ENCODE measurements at places on chromosomes 2 and 18. TPM values are rescaled to one million over a fixed set of nuclear protein-coding genes. Genes with fewer than 3 reads are reported as not detected.

GRCh38 chr2:20052229-20052851, 912 bp upstream of the LAPTM4A start:
- no peak for DNase-seq

DNA sequence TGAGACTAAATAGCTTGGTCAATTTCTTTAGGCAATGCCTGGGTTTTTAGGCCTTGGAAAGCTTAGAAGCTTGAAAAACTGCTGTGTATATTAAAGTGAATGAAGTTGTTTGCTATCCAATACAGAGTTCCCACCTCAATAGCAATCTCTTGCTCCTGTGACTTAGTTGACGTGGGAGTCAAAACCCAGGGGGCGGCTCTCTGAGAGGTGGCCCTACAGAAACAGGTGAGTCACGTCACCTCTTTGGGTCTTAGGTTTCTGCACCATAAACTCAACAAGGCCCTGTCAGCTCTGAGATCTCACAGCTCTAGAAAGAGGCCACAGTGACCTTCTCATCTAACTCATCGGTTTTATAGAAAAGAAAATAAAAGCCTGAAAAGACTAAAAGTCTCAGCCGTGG, 79.6 kb downstream of the ADD2 start:
- no peak for DNase-seq

- no peak for DNase-seq
Observed at GRCh38 chr2:46988733-46989481, 73.3 kb upstream of the MCFD2 start.

GRCh38 chr2:161580426-161580825, 43.8 kb upstream of the SLC4A10 start:
- no peak for DNase-seq

DNA sequence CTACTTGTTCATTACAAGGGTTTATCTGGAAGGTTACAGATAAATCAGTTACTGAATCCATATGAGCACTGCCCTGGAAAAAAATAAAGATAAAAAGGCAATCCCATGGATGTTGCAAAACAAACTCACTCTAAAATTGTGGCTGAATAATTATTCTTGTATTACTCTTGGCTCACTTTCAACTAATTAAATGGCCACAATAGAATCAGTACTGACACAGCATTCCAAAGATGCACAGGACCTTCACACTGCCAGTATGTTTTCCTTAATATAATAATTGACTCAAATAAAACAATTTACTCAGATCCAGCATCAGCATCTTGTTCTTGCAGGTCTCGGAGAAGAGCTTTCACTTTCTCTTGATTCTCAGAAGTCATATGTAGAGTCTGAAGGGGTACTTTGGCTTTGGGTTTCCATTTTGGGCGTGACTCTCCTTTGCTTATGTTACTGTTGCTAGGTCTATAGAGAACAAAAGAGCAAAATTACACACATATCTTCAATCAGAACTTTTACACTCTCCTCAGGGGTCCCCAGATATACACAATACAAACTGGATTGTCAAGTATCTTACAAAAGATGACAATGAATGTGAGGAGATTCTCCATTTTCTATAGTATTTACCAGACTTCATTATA, 12.6 kb downstream of the DHX57 start:
- DNase-seq: no peak

DNA sequence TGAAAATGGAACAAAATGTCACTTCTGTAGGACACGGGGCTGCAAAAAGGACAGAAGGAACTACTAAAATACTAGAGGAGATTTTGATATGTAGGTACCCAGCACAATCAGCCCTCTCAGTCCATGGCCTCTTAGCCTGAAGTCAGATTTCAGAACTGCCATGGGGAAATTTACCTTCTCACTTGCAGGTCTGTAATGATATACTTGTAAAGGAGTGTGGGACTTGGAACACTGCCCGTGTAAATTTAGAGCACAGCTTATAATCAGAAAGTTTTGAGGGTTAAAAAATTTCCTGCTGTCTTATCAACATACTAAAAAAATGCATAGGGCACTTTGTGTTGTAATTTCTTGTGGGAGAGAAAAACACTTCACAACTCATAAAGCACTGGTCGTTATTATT, 60.6 kb downstream of the ZEB2 start:
- no peak for DNase-seq

DNA sequence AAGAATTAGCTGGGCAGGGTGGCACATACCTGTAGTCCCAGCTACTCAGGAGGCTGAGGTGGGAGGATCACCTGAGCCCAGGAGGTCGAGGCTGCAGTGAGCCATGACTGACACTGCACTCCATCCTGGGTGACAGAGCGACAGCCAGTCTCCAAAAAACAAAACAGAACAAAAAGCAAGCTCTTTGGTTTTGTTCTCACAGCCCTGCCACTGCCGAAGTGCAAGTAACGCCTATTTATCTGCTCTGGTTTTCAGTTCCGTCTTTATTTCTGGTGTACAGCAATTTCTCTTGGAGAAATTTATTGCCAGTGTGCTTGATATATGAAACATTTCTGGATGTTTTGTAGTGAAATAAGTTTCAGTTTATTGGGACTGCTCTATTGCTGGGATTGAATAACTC, 61.9 kb downstream of the RAB10 start:
- no peak for DNase-seq

DNA sequence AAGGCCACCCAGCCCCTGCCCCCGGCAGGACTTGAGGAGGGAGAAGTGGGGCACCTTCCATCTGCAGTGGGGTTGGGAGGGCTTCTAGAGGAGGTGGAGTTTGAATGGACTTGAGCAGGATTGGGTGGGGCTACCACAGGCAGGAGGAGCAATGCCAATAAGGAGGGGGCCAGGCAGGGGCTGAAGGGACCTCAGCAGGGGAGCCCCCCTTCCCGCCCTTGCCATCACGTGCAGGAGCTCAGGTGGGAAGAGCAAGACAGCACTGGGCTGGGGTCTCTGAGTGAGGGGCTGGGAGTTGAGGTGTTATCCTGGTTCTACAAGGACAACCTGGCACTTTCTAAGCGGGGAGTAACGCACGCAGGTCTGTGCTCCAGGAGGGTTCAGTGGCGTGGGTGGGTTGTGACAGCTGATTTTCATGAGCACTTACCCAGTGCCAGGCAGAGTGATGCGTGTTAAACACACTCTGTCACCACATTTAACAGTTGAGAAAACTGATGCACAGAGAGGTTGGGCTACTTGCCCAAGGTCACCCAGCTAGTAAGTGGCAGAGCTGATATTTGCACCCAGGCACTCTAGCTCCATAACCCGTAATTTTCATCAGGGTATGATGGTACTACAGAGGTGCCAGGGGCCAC, 4.8 kb downstream of the CHRND start:
- DNase-seq: no peak

DNA sequence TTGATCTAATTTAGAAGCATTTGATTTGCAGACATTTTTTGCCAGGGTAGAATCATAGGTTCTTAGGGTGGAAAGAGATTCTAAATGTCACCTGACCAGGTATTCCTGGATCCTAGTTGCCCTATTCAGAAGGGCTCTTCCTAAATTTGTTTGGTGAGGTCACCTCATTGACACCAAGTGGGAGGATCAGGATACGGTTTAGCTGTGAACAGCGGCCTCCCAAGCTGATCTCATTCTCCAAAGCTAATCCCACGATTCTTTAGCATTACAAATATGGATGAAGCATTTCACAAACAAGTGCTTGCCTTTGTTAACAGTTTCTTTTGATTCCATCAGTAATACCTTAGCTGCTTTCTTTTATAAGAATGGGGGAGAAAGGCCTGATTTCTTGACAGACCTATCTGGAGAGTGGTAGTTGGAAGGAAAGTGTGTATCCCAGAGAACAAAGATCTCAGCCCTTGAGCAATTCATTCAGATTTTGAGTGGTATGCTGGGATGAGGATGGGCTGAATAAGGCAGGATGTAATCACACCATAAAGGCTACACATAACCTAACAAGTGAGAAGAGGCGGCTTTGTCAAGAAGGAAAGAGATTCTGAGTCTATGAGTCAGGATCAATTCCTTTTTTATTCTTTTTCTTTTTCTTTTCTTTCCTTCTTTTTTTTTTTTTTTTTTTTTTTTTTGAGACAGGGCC, 16.6 kb downstream of the KCTD1 start:
- no peak for DNase-seq

PNO1 gene
- total RNA-seq: 27.5 TPM

NDC80 gene
- 24.3 TPM for total RNA-seq

SEPTIN10 gene
- total RNA-seq: 104 TPM

AOX1 gene
- total RNA-seq: 3.4 TPM

RBFA gene
- total RNA-seq: 48.2 TPM

SLC1A4 gene
- total RNA-seq: 8.7 TPM

RGPD3 gene
- total RNA-seq: 0.20 TPM

ZNF638 gene
- 131 TPM for total RNA-seq

METTL8 gene
- 12.7 TPM for total RNA-seq

ORC2 gene
- total RNA-seq: 19.8 TPM

UNC50 gene
- total RNA-seq: 41.6 TPM

Data from pulmonary artery endothelial cell (primary cell).